ENCODE measurements at places on chromosomes 7 and 10. TPM values are rescaled to one million over a fixed set of nuclear protein-coding genes. Genes with fewer than 3 reads are reported as not detected.

SAMD8 gene
- total RNA-seq = 17.3 TPM

TAS2R5 gene
- total RNA-seq = 3.3 TPM

ITPRIP gene
- 8.5 TPM for total RNA-seq

GRCh38 chr7:114711241-114711640, 210.7 kb upstream of the MDFIC start:
- H3K4me1 ChIP-seq = no peaks in the 10 kb centered on the region
- no peak overlapping the region for H3K27ac ChIP-seq
- H3K27me3 ChIP-seq = no peaks in the 10 kb centered on the region

DNA sequence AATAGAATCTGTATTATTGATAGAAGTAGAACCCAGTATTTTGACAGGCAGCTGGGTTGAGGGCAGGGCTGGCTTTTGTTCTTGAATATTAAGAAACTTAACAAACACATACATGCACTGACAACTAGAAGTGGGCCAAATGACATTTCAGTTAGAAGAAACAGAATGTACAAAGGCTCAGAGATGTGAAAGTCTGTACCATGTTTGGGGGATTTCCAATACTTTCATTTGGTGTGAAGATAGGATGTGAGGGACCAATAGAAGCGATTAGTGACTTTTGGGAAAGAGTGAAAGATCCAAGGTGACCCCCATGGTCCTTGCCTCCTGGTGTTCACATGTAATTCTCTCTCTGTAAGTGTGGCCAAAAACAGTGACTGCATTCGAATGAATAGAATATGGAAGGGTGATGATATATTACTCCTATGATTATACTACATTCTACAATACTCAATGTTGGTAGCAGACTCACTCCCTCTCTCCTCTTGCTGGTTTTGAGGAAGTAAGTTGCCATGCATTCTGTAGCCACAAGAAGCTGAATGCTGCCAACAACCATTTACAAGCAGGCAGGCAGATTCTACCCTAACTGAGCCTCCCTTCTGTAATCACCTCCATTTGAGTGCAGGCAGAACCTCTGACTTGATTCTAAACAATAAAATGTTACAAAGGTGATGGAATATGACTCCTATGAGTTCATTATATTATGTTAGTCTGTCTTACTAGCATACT, 151.4 kb downstream of the TMEM168 start:
- H3K4me3 ChIP-seq = no peak overlapping the region
- H3K27me3 ChIP-seq = no peaks in the 10 kb centered on the region
- H3K27ac ChIP-seq = no peak overlapping the region
- DNase-seq = no peak

DNA sequence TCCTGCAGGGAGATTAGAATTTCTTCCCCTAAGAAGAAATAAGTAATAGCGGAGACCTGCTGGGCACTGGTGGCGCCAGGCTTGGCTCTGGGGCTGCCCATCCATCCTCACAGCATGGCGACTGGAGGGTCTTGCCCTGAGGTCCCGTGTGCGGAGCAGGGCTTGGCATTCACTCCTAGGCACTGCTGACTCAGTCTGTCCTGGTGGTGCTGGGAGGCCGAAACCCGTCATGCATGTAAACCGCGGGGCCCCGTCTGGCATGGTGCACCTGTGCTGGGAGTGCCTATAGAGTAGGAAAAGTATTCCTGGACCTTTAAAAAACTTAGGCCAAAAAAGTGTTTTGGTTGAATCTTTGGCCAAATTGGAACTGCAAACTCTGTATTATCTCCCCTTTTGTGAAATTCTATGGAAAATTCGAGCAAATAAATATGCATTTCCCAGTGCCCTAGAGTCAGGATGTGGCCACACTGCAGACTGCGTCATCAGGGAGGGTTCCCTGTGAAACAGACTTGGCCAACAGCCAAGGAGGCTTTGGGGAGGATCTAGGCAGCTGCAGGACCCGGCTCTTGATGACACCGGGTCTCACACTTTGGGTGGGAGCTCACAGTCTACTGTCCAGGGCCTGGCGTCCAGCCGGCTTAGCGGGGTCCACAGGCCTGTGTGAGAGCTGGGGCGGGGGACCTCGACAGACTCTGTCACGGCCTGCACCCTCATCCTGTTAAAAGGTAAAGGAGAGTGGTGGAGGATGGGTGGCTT, 122.3 kb downstream of the VIPR2 start:
- peaks cover 3% of the 10 kb centered on the region for H3K27me3 ChIP-seq
- H3K4me1 ChIP-seq = peaks cover 22% of the 10 kb centered on the region
- H3K4me3 ChIP-seq = no peak overlapping the region

DNA sequence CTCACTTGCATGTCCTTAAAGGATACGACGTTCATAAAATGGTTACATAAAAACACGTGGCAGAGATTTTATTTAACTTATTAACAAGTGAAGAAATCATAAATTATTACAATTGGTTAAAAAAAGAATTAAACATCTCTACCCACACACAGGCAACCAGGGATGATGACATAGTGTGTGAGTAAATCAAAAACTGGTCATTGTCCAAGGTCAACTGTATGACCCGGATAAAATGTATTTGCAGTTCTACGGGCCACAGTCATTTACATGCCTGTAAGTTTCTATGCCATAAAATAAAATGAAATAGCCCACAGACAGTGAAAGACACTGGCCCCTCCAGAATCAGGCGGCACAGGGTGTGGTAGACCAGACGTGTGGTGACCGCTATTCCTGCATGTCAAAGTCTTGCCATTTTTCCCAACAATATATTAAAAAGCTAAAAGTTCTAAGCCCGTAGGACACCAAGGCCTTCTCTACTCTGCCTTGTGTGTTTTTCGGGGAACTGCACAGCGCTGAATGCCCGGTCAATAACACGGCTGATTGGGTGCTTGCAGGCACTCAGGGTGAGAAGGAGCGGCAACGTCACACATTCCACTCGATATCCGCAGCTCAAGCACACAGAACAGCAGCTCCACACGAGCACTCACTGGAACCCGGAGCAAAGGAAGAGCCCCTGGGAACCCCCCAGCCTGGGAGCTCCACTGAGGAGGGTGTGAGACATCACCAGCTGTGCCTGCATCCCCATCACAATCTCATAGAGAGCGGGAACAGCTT, 143.3 kb upstream of the PPP2R2D start:
- no peak overlapping the region for H3K27ac ChIP-seq
- peaks cover 17% of the 10 kb centered on the region for H3K4me1 ChIP-seq
- no peak overlapping the region for H3K4me3 ChIP-seq
- no peaks in the 10 kb centered on the region for H3K36me3 ChIP-seq
- DNase-seq = no peak
